ENCODE measurements at places on chromosomes 4 and X.

- peak; percentile 35 for DNase-seq
Observed at GRCh38 chr4:145098675-145099037, 545 bp downstream of the ABCE1 start.

DNA sequence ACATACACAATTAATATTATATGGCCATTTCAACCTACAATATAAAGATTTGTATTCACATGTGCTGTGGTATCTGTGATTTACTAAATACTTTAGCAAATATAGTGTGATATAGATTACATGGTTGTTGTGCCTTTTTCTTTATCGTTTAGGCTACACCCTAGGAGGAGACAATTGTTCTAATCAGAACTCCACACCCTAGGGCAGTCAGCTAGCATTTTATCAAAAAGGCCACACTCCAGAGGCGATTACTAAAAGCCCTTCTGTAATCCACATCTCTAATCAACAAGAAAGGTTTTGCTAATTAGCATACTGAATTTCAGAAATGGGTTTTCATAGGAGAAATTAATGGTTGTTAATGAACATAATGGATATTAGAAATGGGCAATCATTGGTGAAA lies 319.5 kb upstream of the NOCT start:
- DNase-seq: no peak

DNA sequence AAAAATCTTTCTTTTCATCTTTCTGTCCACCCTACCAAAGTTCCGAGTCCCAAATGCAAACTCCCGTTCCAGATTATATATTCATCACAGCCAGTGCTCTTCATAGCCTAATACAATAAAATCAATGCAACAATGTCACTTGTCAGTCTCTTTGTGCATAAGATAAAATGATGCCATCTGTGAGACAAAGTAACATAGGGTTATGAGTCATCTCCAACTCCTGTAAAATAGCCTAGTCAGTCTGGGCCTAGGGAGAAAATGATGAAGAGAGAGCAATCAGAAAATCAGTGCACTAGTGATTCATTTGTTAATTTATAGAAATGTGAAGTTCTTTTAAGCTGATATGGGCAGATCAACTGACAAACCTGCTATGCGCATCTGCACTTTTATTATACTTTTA lies 689.1 kb upstream of the DIAPH2 start:
- no peak for DNase-seq

- no peak for DNase-seq
Observed at GRCh38 chr4:169286562-169287301, 16.0 kb upstream of the SH3RF1 start.

DNA sequence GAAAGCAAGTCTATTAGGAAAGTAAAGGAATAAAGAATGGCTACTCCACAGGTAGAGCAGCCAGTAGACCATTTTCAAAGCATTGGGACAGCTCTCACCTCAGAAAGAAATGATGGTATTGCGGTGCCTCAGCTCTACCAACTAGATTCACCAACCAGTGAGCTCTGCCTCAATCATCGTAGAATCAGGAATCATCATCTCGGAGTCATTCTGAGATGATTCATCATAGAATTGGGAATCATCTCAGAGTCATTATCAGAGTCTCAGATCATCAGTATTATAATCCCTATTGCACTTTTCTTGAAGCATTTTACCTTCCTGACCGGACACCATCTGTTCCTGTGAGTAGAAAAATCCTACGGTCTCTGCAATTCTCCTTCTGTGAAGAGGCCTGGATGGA lies 17.5 kb upstream of the SAT1 start:
- DNase-seq: no peak

DNA sequence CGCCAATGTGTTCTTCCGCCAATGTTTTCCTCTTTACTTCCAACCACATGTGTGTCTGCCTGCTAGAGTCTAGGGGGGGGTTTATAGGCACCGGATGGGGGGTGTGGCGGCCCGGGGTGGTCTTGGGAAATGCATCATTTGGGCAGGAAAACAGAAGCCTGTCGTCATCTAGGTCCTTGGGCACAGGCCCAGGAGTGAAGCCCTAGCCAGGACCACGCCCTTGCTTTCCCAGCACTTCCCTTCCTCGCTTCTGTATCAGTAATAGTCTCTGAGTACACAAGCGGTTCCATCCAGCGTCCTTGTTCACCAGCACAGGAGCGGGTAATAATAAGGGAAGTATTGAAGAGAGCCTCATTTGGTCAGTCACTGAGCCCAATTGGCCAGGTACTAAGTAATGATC lies 74.5 kb downstream of the QDPR start:
- no peak for DNase-seq

GRCh38 chr4:130422261-130422660 lies 1326.3 kb downstream of the C4orf33 start:
- DNase-seq: no peak

- no peak for DNase-seq
Observed at GRCh38 chr4:24089851-24090534, 200.1 kb upstream of the PPARGC1A start.
